ACHN (cell line): ENCODE measurements at places on chromosomes 3 and 15.

DNA sequence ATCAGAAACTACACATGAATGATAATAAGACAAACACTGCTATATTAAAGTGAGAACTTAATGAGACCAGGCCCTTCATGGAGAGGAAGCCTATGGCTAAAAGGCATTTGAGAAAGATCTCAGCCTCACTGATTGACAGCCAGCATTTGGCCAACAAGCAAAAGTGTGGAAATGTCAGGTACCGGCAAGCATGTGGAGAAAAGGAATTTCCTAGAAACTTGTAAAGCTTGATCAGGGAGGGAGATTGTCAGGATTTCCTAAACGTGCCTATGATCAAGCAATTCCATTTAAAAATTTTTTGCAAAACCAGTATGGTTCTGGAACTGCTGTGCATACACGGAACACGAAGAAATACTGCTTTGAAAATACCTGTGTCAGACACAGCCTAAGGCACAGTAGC, 220.3 kb upstream of the ATP10A start:
- DNase-seq, result no peak

DNA sequence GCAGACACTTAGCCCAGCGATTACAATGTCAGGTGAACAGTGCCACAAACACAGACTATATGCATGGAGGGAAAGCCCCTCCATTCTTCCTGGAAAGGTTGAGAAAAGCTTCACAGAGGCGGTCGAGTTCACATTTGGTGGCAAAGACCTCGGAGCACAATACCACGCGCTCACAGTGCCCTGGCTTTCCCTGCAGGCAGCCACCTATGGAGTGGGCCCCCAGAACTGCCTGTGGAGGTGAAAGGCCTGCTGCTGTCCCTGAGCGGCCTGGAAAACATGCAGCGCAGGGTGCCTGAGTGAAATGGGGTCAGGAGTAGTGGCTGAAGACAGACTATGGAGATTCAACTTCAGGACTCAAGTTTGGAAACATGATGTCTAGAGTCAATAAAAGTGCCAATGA, 26.9 kb downstream of the PDIA5 start:
- no peak for DNase-seq

DNA sequence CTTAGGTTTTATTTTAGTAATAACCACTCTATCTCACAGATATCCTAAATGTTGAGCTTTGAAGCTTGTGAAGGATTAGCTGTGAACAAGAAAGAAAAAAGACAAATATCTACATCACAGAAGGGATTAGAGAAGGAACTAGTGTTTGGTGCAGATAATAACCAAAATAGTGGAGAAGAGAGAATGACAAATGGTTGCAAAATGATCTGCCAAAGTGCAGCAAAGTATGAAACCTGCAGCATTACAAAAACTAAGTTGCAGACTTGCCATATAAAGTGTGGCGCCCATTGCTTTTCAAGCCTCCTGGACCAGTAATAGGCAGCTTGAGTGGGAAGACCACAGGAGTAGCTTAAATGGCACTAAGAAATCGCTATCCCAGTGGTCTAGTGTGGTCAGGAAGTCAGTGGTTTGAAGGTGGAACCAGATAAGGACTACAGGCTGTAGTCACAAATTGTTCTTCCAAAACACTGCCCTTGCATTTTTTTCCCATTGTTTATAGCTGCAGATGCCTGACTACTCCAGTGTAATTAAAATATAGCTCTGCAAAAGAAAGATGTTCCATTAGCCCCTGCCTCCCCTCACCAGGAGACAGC, 20.7 kb downstream of the TPM1 start:
- DNase-seq, result peak; percentile 10

DNA sequence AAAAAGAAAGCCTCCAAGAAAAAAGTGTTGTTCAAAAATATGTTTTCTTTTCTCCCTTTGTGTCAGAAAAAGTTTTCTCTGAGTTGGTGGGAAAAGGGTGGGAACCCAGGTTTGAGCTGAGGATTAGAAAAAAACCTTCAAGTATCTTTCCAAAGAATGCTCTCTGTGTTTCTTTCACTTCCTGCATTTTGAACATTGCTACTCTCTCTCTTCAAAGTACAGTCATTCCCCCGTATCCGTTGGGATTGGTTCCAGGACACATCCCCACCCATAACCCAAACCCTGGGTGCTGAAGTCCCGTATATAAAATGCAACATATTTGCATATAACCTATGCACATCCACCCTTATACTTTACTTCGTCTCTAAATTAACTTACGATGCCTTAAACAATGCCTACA, 139.6 kb downstream of the TMCO5A start:
- DNase-seq, result no peak

DNA sequence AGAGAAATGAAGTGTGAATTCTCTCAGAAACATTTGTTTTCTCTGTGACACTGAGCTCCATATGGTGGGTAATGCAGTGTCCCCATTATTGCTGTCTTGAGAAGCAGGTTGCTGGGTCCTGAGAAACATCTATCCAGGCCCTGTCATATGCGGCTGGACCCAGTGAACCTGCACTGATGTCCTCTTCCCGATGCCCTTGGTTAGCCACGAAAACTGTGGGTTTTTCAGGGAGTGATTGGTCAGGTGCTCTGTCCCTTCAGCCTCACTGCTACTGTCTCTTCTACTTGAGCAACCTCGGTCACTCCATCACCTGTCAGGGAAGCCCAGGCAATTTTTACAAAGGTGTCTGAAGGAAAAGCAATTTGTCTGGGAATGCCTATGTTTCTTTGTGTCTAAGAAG, 77.0 kb downstream of the SLC7A14 start:
- no peak for DNase-seq

GRCh38 chr3:182713743-182714517, 79.4 kb upstream of the ATP11B start:
- peak; percentile 64 for DNase-seq

DNA sequence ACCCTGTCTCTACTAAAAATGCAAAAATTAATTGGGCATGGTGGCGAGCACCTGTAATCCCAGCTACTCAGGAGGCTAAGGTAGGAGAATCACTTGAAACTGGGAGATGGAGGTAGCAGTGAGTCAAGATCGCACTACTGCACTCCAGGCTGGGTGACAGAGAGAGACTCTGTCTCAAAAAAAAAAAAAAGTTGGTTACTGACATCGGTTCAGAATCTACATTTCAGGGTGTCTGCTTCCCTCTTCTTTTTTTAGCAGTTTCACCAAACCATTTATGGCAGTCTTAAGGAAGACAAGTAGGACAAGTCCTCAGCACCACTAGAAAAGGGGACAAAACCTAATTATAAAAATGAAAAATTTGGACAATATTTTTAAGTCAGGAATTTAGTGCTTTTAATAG, 3.3 kb upstream of the USP4 start:
- no peak for DNase-seq

GRCh38 chr3:41629986-41630385, 331.9 kb downstream of the ULK4 start:
- no peak for DNase-seq

GRCh38 chr15:40357246-40357645, 773 bp upstream of the DISP2 start:
- DNase-seq, result no peak

GRCh38 chr3:19455546-19455945, 307.2 kb downstream of the KCNH8 start:
- no peak for DNase-seq

DNA sequence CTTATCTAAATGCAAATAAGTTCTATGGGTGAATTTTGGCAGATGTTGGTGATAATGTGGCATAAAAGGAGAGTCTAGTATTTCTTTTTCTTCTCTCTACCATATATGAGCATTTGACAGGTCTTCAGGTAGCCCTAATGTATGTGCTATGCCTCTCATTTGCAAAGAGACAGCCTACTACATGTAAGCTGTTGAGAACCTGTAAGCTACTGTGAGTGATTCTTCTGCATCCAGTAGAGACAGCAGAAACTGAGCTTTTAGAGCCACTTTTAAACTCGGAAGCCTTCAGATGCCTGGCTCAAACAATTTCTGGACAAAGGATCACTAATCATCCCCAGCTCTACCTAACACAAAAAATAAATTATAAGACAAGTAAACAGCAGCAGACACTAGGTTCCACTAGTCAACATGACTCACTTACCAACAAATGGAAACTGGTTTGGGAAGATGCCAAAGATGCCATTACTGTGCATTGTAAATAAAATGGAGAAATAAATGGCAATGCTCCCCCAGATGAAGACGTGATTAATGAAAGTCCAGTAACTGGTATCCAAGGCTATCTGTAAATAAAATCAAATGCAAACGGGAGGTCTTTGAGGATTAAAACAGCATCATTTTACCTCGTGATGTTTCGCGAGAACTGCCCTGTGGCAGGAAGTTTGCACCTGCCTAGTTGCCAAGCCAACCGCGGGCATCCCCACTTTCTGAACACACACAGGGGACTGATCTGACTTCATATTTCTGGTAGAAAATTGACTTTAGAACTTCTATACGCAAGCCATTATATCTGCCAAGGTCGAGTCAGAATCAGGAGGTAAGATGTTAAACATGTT, 245.3 kb downstream of the DTWD1 start:
- no peak for DNase-seq

- DNase-seq, result no peak
These were observed 609.7 kb downstream of the MCTP2 start for GRCh38 chr15:94840794-94841783.

DNA sequence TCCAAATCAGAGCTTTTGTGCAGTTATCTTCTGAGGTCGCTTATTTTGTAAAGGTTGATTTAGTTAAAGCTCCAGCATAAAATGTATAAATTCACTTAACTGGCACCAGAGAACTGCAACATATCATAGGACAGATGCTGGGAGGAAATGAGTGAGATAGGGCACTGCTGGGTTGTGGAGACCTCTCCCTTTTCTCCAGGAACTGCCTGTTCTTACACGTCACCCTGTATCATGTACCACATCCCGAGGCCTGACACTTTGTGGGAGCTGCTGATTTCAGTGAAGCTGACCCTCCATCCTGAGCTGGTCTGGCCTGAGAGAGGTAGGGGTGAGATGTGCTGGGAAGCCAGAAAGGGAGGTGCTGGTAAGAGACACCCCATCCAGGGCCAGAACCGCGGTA, 213.8 kb upstream of the FEZF2 start:
- DNase-seq, result no peak

DNA sequence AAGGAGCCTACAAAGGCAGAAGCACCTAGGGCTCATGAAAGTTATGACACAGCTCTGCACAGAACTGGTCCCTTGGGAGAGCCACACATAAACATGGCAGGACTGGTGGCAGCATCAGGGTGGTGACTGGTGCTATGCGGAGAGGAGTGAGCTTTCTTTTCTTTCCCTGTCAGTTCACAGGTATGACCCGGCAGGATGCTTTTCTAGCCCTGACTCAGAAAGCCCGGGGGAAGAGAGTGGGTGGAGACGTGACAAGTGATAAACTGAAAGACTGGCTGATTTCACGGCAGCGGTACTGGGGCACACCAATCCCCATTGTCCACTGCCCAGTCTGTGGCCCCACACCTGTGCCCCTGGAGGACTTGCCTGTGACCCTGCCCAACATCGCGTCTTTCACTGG, 103.0 kb downstream of the LARS2 start:
- DNase-seq, result no peak

- no peak for DNase-seq
These were observed 48.2 kb upstream of the PYDC2 start for GRCh38 chr3:191412759-191413158.

DNA sequence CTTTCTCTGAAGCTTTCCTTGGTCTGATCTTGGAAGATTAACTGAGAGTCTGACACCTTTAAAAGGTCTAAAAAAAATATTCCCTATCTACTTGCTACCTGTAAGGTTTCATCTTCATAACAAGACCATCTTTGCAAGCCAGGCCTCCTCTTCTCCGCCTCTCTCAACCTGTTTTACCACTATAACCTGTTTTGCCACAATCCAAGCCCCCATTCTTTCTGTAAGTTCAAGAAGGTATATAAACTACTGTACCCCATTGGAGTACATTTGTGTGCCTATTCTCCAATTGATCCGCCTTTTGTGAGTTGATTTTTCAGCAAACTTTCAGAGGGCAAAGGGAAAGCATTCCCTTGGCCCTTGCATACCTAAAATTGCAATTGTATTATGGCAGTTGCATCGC, 319.3 kb upstream of the NECTIN3 start:
- no peak for DNase-seq

GRCh38 chr3:190108804-190109203, 11.9 kb downstream of the P3H2 start:
- DNase-seq, result peak; percentile 48

- no peak for DNase-seq
These were observed 145.5 kb upstream of the SYNPR start for GRCh38 chr3:63132461-63133250.

DNA sequence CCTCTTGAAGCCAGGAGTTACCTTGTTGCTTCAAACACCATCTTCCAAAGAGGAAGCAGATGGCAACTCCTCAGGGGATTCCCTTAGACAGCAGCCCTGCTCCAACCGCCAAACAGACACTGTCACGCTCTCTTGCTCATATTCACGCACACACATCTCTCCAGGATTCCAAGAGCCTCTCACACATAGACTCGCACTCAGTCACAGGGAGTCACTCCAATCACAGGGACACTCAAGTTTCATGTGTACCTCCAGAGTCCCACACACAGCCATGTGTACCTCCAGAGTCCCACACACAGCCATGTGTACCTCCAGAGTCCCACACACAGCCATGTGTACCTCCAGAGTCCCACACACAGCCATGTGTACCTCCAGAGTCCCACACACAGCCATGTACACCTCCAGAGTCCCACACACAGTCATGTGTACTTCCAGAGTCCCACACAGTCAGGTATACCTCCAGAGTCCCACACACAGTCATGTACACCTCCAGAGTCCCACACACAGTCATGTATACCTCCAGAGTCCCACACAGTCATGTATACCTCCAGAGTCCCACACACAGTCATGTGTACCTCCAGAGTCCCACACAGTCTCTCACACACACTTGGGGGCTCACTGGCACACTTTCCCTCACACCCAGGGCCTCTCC, 6.1 kb downstream of the VWA5B2 start:
- DNase-seq, result no peak

DNA sequence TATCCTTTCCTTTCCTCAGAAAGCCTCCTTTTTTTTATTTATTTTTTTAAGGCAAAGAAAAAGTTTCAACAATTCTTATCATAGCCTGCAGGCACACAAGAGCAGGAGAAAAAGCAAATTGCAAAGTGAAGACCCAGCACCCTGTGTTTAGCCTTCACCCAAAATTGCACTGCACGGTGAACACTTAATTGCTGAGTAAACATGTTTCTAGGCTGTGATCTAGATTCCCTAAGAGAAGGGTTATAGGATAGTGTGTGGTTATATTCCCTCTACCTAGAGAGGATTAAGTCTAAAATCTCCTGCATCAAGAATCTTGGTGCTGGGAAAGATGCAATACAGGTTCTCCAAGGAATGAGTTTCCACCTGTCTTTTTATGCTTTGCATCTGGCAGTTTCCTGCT, 70.2 kb upstream of the BFSP2 start:
- no peak for DNase-seq

GRCh38 chr3:13491206-13491974, 11.3 kb downstream of the HDAC11 start:
- DNase-seq, result no peak

DNA sequence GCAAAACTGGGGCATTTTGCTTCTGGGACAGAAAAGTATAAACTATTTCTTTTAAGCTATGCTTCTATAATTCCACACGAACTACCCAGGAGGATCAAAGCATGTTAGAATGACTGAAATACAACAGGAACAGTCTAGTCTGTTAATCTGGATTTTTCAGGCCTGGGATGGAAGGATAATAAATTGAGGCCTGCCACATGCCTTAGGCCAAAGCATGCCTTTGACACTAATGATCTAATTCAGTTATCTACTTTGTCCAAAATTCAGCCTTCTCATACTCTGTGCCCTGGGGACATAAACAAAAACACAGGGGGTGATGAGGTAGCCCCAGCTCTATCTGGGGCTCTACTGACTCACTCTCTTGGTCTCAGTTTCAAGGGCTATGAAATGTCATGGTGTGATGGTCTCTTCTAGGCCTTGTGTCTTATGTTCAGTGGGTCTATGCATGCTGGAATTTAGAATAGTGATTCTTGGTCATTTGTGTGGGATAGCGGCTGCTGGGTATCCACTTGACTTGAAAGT, 32.5 kb downstream of the GAP43 start:
- DNase-seq, result no peak
